ENCODE measurements at places on chromosomes 6 and 20. TPM values are rescaled to one million over a fixed set of nuclear protein-coding genes. Genes with fewer than 3 reads are reported as not detected.

Gene CDSN
- total RNA-seq, result not detected

Gene ZKSCAN8
- 17.7 TPM for total RNA-seq

Gene RFX6
- total RNA-seq, result not detected

Gene HLA-DQB1
- 1.5 TPM for total RNA-seq

Gene TIAM2
- 86.9 TPM for total RNA-seq
